ENCODE measurements at places on chromosomes 5 and 9.

- DNase-seq = no peak
Observed at GRCh38 chr5:80761966-80762365, 107.2 kb upstream of the DHFR start.

DNA sequence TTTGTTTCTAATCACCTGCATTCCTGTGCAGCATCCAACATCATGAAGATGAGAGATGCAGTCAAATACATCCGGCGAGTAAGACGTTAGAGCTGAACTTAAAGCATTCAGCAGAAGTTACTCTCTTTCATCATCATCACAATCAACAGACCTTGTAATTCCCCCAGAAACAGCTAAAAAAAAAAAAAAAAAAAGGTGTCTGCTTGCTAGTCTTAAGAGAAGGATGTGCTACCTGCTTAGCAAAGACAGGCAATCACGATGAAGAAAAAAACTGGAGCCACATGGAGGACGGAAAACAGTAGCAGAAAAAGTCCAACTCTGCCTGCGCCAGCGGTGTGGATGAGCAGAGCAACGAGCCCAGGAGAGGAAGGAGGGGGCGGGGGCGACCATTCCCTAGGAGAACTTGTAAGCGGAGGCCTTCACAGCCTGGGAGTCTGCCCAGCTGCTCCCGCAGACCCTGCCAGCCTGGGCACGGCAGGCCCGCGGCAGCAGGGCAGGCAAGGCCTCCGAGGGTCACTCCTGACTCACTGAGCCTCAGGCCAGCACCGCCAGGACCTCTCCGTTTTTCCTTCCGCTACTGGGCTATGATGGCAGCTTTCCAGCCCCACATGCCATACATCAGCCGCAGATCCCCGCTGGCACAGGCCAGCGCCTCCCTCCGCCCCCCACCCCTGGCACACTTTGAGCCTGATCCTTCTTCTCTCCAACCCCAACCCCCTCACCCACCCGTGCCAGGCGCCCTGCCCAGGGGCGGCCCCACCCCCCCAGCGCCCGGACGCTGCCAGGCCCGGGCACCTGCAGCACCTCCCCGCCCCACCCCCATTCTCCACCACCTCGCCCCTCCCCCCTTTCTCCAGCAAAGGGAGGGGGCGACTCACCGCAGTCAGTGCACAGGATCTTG is 1.4 kb downstream of the NRG2 start:
- peak; percentile 38 for DNase-seq

DNA sequence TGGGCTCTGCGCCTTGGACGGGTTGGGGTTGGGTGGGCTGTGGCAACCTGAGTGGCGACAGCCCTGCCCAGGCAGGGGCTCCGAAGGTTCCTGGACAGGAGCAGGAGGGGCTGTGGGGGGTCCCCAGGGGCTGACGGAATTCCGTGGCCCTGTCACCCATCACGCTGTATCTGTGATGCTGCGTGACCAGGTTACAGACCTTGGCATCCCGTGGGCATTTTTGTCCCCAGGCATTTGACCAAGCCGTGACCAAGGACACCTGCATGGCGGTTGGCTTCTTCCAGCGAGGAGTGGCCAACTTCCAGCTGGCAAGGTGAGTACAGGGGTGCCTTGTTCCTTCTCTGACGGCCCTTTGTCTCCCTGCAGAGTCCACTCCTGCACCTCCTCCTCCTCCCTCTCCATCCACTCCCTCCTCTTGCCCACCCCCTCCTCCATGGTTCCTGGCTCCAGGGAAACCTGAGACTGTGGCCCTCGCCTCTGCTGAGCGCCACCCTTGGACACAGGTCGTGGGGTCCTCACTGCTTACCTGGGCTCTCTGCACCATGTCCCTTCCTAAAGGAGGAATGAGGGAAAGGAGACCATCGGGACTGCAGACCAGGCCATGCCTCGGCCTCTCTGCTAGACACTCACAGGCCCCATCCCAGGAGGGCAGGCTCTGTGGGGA is 3.0 kb downstream of the NOXA1 start:
- DNase-seq = no peak

GRCh38 chr9:14307989-14308852 is 5.7 kb downstream of the NFIB start:
- no peak for DNase-seq

DNA sequence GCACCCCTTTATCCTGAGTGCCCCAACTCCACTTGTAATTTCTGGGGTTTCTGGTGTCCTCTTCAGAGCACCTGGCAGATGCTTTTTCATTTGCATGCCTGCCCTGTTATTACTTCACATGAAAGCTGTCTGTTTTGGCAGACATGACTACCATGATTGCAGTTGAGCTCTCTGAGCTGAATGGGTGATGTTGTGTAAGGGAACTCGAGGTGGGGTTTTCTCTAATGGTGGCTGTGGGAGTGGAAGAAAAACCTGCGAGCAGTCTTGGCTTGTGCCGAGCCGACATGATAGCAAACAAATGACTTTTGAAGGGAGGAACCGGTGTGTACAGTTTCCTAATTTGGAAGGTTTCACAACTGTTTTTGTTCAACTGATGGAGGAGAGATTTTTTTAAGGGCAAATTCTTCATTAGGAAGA is 196.2 kb downstream of the AOPEP start:
- no peak for DNase-seq

DNA sequence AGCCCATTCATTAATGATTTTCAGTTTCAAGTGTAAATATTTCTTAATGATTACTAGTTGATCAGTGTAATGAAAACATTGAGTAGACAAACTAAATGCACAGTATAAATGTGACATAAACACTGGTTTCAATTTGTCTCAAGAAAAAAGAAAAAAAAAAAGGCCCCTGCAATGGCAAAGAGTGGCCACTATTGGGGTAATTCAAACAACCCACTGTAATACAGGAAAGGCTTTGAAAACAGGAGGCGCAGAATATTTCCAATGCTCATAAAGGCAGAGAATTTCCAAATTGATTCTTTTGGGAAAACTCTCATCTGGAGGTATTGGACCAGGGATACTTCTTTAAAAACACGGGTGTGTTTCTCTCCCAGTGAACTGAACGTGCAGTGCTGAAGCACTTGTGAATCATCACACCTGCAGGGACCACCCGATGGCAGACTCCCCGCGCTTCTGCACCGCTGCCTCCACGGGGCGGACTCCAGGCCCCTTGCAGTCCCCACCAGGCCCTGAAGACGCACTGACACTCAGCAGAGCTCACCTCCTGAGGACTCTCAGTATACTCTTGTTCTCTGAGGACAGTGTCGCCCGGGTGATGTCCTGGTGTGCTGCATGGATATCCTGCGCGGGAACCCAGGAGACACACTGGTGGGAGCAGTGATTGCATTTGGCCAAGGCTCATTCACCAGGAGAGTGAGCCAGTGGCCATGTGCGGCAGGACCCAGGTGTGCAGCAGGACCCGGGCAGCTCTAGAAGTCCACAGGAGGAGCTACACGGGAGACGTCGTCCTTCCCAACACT is 227.6 kb upstream of the IRX4 start:
- no peak for DNase-seq

DNA sequence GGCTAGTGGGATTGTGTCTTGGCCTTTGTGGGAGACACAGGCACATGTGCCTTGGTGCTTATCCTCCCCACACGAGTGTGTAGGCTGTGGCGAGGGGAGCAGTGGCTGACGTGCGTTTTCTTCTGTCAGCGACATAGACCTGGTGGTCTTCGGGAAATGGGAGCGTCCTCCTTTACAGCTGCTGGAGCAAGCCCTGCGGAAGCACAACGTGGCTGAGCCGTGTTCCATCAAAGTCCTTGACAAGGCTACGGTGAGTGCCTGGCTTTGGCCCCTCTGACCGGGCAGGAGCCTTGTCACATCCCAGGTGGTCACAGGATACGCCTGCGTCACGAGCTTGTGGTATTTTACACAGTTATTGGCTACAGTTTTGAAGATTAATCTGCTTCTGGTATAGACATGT is 26.4 kb downstream of the TENT4A start:
- no peak for DNase-seq

DNA sequence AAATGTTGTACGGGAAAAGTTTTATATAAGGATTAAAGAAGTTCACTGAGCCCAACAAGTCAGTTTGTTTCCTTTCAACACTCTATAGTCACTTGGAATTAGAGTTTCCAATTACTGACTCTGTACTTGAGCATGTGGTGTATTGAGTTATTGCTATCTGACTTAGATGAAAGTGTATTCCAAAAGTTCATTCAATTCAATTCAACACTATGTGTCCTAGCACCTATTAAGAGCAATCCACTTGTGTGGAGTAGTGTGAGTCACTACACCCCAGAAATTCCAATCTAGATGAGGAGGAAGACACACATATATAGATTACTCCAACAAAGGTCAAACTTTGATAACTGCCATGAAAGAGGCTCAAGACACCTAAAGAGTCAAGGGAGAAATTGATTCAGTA is 98.2 kb upstream of the SLCO6A1 start:
- DNase-seq = no peak

All from NCI-H1694 (cell line).